ENCODE measurements at places on chromosomes 3 and 15.

DNA sequence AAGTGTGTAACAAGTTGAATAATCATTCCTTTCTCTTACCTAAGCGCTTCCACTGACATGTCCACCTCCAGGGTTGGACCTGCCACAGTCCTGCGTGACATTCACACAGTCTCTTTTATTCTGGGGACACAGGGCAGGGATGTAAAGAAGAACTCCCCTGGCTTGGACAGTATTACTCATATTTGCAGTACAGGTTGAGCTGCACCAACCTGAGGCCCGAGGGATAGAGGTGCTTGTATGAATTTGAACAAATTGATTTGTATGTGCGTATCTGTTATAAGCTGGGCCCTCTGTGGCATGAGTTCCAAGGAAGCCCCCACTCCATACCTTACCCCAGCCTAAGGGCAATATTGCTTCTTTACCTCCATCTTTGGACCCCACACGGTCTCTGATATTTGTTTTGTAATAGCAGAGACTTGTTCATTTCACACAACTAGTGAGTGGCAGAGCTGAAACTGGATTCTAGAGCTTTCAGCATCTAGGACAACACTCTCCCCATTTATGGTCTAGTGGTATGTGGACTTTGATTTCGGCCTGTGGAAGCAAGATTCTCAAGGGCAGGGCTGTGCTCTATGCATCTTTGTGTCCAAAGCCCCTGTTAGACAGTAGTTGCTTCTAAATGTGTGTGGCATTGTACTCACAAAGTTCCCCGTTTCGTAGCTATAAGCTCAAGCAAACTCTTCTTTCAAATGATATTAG lies 39.2 kb downstream of the FAH start:
- no peak for DNase-seq

- no peak for DNase-seq
Observed at GRCh38 chr15:80766275-80766674, 12.9 kb upstream of the CEMIP start.

DNA sequence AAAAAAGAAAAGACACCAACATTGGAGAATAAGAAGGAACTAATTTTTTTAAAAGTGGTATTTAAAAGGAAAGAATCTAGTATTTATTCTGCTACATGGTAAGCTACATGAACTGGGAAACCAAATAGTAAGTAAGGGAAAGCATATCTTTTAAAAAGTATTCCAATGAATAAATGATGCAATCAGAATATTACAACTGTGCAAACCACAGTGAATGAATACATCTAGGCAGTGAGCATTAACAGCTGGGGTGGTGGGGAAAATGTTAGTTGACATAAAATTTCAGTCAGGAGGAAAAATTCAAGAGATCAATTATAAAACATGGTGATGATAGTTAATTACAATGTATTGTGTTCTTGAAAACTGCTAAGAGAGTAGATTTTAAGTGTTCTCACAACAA lies 16.9 kb downstream of the ICE2 start:
- DNase-seq = no peak

- DNase-seq = no peak
Observed at GRCh38 chr3:12995389-12996180, 77.6 kb downstream of the IQSEC1 start.

DNA sequence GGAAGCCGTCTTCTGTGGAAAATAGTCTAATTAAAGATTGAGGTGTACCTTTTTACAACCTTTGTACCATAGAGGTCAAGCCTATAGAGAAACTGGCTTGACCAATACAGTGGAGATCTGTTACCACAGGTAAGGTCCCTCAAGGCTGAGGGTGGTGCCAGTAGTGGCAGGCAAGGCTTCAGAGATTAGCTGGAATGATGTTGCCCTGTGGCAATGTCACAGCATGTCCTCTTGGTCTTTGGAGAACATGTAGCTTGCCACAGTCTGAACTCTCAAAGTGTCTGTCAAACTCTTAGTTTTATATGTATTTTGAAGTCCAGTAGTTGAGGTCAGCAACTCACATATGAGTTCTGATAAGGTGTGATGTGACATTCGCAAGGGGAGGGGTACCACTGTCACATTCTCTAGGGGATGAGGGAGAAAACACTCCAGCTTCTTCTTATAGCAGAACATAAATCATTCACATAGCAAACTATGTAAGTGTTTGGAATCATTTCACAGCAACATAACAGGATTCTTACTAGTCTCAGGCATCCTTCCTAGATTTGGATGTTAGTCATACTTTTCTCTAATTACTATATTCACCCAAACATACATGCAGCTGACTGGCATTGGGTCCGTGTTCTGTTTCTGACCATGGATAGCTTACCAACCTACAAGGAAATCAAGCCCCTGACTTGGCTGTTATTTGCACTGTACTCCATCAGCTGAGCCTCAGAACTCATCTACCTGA lies 173.6 kb downstream of the UBE2E2 start:
- no peak for DNase-seq

DNA sequence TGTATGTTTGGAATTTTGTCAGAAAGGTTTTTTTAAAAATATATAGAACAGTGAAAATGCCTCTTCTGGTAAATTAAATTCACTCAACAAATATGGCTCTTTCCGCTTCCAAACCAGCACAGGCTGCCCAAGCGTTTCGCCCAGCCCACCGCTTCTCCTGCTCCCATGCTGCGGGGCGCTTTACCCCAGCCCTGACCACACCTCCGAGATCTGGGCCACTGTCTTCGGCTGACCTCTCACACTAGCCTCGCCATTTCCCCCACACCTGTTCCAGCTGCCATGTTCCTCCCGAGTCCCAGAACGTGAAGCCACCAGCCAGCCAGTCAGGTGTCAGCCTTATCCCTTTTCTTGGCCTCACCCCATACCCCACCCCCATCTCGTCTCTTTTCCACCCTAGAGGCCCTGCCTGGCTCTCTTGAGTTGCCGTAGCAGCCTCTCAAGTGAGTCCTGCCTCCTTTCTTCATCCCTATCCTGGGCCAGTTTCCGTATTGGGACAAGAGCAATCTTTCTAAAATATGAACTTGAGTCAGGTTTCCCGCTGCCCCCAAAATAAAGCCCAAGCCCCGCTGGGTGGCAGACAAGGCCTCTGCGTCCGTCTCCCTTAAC lies 46.5 kb downstream of the SLC12A8 start:
- DNase-seq = no peak

GRCh38 chr3:2392981-2393380 lies 294.3 kb downstream of the CNTN4 start:
- DNase-seq = no peak

GRCh38 chr3:149512073-149512782 lies 37.7 kb downstream of the TM4SF4 start:
- peak; percentile 50 for DNase-seq

- no peak for DNase-seq
Observed at GRCh38 chr3:82085356-82085755, 323.9 kb upstream of the GBE1 start.

DNA sequence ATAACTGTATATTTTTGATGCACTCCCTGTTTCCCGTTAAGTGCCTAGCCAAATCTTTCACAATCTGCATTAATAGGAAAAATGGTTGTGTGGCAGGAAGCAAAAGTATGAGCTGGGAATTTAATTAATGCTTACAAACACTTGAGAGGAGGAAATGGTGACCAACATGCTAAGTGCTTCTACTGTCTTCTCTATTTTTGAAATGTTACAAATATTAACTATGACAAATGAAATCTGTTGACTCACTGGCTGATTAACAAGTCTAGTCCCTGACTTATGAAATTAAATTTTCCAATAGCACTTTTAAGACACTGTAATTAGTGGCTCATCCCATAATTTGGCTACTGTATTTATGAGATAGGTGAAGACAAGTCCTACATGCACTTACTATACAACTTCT lies 446.9 kb upstream of the DPPA4 start:
- no peak for DNase-seq

GRCh38 chr3:24550588-24550987 lies 55.9 kb upstream of the THRB start:
- DNase-seq = no peak

DNA sequence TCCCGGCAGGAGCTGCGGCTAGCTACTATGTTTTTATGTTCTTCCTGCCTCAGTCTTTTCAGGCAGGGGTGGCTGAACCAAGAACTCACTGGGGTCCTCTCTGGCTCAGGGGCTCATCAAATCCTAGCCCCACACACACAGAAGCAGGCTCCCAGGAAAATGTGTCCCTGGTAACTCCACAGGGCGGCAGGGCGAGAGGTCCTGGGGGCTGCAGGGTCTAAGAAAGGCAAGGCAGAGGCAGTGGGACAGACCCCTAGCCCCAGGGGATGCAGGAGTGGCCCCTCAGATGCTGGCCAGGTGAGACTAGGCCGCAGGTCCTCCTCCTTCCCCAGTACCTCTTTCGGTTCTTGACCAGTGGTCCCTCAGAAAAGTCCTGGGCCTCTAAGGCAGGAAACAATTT lies 48.9 kb downstream of the PTH1R start:
- no peak for DNase-seq

Data from NCI-H1436 (cell line).